ENCODE measurements at places on chromosomes 11 and 22. TPM values are rescaled to one million over a fixed set of nuclear protein-coding genes. Genes with fewer than 3 reads are reported as not detected.

Gene CCDC87
- 1.2 TPM for total RNA-seq

Gene OR8G1
- not detected for total RNA-seq

Gene UBE4A
- 46.9 TPM for total RNA-seq

Gene KCNA4
- total RNA-seq: not detected

Gene RPS6KB2
- total RNA-seq: 61.9 TPM

Gene PATE2
- not detected for total RNA-seq

Gene C11orf86
- total RNA-seq: not detected

Gene TRIM51G
- total RNA-seq: not detected

Gene GPR83
- total RNA-seq: 0.12 TPM

Gene GGTLC3
- not detected for total RNA-seq

Gene LINC01488
- total RNA-seq: not detected

Gene DLG2
- 4.2 TPM for total RNA-seq

Gene SMTNL1
- not detected for total RNA-seq

Gene ACTN3
- 0.32 TPM for total RNA-seq

Gene DNAJB13
- total RNA-seq: 0.19 TPM

Gene RIMBP3C
- total RNA-seq: 3.6 TPM

Gene MMP11
- 3.9 TPM for total RNA-seq

Gene IL17REL
- total RNA-seq: not detected

Gene CARD10
- total RNA-seq: 1.0 TPM

Gene DCDC1
- 0.13 TPM for total RNA-seq

Gene MMP7
- total RNA-seq: not detected

Gene SSTR3
- total RNA-seq: 6.4 TPM
